ENCODE measurements at places on chromosomes 7 and 10.

GRCh38 chr7:72343991-72344390 lies 68.1 kb downstream of the CALN1 start:
- DNase-seq = no peak

GRCh38 chr10:119398996-119399395 lies 143.5 kb downstream of the RGS10 start:
- DNase-seq = no peak

DNA sequence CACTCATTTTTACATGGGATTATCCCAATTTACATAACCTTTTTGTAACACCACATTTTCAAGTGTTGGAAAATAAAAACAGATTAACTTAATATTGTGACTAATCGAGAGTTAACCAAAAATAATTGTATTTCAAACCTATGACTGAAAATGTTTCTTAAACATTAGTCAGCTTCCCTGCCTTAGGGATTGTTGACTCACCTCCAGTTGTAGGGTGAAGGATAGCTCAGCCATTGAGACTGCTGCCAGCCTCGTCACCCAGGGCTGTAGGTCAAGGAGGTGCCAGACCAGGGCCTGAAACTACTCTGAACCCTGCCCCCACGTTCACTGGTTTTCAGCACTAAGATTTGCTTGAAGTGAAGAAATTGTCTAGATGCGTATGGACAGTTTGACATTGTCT lies 351.2 kb downstream of the GFRA1 start:
- DNase-seq = no peak

DNA sequence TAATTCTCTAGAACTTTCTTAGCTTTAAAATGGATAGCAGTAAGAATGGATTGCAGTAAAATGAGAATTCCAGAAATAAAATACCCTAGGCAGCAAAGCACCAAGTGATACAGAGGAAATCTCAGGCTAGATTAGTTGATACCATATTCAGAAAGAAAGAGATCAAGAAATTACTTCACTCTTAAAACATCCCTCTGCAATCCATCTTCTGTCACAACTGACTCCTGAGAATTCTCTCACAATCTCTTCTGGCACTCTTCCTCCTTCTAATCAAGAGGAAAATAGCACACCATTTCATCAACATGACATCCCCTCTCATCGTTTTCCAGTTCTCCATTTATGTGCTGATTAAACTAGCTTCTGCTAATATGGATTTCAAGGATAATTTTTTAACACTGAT lies 42.2 kb upstream of the LAMB1 start:
- no peak for DNase-seq

DNA sequence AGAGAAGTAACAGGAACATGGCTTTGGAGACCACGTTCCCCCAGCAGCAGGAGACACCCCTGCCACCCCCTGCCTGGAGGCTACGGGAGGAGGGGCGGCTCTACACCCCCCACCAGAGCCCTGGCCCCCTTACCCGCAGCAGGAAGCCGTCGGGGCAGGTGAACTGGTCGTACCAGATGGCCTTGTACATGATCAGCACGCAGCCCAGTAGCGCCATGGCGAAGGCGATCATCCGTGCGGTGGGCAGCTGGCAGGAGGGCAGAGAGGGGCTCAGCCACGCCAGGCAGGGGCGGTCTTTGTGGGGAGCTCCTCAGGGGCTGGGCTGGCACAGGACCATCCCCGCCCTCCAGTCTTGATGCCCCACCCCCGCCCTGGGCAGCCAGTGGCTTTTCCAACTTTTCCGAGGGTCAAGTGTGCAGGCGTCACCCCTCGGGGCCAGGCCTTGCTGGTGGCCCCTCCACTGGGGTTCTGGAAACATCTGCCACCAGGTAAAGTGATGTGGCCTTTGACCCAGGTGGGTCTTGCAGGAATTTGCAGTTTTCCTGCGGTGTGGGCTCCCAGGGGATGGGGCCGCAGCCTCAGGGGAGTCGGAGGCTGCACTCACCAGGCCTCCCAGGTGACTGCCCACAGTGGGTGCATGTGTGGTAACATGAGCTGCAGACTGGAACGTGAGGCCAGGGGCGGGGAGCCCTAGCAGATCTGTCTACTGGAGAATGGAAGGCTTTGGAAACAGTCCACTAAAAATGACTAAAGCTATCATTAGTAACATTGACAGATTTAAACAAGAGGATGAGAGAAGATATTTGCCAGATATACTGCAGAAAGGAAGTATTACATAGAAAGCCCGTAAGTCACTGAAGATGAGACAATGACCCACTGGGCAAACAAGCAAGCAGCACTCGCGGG lies 9.7 kb downstream of the CALY start:
- no peak for DNase-seq

- DNase-seq = no peak
Observed at GRCh38 chr7:121480566-121481335, 84.6 kb upstream of the FAM3C start.

- no peak for DNase-seq
Observed at GRCh38 chr7:45246339-45246738, 88.7 kb downstream of the RAMP3 start.

DNA sequence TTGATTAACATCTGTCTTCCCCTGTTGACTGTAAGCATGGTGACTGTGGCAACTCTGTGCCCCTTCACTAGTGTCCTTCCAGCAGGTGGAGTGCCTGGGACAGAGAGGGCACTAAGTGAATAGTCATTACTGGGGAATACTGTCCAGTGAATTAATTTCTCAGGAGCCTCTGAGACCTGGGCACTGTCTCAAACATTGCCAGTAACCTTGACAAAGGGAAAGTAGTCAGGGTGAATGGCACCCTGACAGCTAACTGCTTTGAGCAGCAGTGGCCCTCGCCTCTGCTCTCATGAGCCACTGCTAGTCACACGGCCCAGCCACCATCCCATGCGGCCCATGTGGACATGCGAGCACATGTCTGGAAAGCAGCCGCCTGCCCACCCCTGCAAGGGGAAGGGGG lies 13.1 kb upstream of the GRB10 start:
- no peak for DNase-seq

- no peak for DNase-seq
Observed at GRCh38 chr10:34297541-34298345, 517.4 kb downstream of the PARD3 start.

GRCh38 chr7:101901661-101902491 lies 84.5 kb downstream of the CUX1 start:
- DNase-seq = no peak

DNA sequence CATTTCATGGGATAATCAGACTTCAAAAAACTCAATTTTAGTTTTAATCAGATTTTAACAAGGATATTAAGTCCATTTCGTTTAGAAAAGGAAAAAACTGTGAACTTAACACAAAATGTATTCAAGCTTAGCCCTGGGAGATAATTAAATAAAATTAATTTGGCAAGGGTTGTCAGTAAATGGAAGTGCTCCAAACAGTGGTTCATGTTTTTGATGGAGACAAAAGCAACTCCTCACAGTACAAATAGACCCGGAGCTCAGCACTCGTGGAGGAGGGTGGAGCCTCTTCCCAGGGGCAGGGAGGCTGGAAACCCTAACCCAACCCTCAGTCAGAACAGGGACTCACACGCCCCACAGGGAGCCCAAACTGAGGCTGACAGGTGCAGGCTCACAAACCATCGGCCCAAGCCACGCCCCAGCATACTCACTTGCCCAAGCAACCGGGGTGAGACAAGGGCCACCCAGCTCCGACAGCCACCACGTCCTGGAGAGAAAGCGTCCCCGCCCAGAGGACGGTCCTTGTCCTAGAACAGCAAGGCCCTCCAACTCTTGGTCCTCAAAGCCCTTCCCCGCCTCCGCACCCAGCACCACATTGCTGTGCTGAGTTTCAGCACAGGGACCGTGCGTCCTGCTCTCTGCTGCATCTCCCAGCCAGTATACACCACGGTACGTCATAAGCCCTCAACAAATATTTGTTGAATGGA lies 39.8 kb downstream of the MAD1L1 start:
- DNase-seq = no peak

All from hematopoietic multipotent progenitor cell treated with erythropoietin and hydrocortisone succinate and interleukin-3 and kit ligand, for 15 days (in vitro differentiated cells).